Activated T-helper 1 cell treated with anti-CD3 and anti-CD28 coated beads, Interleukin-12 subunit alpha, Interleukin-12 subunit beta, Interleukin-2, Interleukin-4 antibody, amounts not matched to agents 30 ng/mL and 10 ng/mL and 1 ng/mL, durations not matched to agents 14 hours and 24 hours and 36 hours (primary cell): ENCODE measurements at places on chromosomes 3 and 15.

DNA sequence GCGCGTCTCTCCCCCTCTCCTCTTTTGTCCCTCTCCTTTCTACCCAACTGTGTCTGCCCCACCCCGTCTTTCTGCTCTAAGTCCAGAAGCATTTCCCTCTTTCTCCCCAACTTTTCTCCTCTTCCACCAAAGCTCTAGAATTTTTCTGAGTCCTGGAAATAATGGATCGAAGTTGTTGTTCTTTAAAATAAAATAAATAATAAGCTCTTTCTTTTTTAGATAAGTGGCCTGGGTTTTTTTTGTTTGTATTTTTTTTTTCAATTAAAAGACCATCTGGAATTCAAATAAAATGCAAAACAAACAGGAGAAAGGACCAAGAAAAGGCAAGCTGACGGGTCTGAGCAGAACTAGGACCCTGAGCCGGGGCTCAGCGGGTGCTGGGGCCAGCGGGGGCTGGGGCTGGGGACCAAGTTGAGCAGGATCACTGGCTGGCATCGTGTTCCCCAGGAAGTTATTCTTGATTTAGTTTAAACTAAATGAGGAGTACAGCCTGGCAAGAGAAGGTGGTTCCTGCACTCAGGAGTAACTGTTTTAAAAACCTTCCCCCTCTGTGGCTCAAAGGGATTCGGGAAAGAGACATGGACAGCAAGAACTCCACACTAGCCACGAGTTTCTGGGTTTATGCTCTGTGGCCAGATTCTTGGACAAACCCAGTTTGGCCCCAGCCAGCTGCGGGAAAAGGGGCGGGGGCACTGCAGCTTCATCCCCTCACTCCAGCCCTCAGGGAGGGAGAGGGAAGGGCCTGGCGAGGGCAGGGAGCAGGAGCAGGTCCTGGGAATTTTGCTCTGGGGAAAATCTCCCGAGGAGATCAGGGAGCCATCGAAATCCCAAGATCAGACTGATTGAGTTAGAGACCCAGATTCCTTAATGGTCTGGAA is 8.4 kb downstream of the GATA2 start:
- DNase-seq: no peak

- no peak for DNase-seq
These were observed 16.2 kb downstream of the NISCH start for GRCh38 chr3:52471371-52472238.

DNA sequence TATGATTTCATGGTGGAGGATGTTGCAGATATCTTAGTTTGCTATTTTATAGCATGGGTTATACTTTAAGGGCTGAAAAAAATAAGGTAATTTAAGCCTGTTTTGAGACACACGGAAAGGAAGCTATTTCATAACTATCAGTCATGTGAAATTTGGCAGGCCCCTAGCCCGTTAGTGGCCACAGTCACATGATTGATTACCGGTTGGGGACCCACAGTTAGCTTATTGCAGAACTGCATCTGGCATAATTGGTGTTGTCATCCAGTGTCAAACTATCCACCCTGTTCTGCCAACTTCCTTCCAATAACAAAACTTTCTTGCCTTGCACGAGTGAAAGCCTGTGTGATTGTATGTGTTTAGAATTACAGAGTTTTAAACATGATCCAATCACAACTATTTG is 35.2 kb downstream of the FNDC3B start:
- no peak for DNase-seq

- DNase-seq: no peak
These were observed 91.9 kb downstream of the PCSK6 start for GRCh38 chr15:101397521-101398003.
